Left kidney (tissue), 8 donors: ENCODE measurements at places on chromosomes 16 and 17.

- no peak for DNase-seq
Measured at GRCh38 chr16:81189100-81189664, 49.3 kb upstream of the BCO1 start.

GRCh38 chr16:50688867-50689266 lies 4.5 kb upstream of the NOD2 start:
- DNase-seq = no peak

DNA sequence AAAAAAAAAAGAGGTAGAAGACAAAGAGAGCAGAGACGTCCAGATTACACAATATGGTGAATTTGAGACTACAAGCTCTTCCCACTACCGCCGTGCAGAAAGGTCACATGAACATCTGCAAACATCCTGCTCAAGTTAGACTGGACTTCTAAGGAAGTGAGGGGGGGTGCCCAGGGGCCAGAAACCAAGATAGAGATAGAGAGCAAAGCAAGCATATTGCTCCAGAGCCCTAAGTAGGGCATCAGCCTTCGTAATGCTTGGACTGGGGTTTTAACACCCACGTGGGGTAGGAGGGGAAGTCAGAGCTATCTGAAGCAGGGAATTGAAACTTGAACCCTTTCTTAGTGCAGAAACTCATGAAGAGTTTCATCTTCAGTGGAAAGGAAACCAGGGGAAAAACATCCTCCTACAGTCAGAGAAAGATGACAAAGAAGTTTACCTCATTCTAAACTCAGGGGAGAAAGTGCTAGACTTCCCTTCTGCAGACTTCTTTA lies 8.7 kb downstream of the CLEC19A start:
- DNase-seq = no peak

- DNase-seq = no peak
Measured at GRCh38 chr17:5819921-5820685, 235.8 kb upstream of the NLRP1 start.

DNA sequence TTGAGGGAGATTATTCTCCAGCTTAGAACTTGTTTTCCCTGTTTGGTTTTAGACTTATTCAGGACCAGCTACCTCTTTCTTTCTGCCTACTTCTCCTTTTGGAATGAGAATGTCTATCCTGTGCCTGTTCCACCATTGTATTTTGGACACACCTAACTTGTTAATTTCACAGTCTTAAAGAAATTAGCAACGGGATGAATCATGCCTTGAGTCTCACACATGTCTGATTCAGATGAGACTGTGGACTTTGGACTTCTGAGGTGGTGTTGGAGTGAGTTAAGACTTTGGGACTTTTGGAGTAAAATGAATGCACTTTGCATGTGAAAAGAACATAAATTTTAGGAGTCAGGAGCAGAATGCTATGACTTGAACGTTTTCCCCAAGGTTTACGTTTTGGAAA lies 581.4 kb downstream of the CDH11 start:
- DNase-seq = no peak

DNA sequence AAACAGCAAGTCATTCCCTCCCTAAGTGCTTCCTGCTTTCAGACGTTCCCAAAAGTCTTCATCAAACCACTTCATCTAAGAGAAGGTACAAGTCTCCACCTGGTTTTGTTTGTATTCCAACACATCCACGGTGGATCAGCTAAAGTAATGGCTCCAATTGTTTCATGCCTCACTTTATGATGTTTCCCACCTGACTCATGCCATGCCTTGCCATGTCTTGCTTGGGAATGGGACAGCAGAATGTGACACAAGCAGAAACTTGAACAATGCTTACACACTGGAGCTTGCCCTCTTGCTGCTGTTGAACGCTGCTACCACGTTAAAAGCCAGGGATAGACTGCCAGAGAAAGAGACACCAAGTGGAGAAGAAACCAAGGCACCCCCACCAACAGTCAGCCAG lies 43.8 kb downstream of the MYH10 start:
- DNase-seq = no peak

DNA sequence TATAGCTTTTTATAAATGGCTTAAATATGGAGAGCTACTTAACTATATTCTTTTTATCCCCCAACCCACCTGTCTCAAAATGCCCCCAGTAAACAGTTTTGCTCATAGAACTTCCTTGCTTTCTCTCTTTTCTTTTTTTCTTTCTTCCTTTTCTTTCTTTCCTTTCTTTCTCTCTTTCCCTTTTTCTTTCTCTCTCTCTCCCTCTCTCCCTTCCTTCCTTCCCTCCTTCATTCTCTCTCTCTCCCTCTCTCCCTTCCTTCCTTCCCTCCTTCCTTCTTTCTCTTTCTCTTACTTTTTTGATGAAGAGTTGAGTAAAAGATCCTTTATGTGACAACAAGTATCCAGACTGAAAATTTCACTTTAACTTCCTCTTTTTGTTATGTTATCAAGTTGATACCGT lies 48.2 kb downstream of the KCNJ2 start:
- no peak for DNase-seq

DNA sequence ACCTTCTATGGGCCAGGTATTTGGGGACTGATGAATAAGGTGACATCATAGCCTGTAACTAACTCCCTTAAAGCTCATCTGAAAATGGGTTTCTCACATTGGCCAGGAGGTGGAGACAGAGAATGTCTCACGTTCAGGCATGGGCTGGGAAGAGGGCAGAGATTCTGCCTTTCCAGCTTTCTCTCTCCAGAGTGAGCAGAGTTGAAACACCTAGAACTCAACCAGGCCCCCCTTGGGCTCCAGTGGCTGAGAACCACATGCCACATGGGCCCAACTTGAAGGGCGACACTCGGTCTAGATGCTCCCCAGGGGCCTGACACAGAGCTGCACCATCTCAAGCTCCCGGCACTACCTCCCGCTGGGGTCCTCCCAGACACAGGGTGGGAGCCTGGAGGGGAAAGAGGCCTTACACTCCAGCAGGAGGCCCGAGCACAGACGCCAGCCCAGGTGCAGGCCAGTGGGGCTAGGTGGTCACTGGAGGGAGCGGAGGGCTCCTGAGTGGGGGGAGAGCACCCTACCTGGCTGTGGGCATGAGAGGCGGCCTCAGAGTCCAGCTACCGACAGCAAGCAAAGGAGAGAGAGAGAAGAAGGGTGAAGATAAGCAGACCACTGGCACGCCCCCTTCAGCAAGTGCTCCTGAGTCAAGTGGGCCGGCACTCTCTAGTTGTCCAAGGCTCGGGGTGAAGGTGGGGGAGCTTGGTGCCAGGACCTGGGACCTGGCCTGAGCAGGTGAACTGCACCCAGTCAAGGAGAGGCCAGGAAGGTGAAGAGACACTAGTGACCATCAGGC lies 55.9 kb downstream of the MYO18A start:
- peak; percentile 76 for DNase-seq

DNA sequence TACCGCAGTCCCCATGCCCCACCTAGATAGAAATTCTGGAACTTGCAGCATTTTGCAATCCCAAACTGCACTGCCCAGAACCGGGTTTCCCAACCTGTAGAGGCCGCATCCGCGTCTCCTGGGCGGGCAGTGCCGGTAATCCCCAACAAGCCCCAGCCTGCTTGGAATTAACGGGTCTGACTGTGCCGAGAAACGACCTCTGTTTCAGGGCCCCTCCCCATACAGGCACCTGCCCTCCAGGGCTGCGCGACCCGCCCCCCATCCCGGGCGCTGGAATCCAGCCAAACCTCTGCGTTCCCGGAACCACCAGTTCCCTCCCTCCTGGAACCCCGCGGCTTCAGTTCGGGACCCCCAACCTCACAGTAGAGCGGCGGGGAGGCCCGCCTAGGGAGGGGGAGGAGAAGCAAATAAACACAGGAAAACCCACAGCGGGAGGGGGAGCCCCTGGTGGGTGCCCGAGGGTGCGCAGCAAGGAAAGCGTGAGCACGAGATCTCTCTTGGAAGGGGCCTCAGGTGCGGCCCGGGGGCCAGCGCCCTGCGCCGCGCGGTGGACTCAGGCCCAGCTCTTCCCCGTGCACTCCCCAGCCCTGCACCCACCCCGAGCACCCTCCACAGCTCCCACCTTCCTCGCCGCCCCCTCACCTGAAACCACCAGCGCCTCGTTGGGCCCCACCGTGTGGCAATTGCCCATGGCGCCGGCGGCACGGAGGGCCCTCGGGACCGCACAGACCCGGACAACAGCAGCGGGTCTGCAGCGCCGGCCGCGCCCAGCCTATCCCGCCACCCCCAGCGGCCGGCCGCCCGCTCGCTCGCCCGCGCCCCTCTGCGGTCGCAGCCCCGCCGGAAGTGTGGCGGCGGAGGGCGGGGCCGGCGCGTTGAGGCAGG lies at the start of gene FLOT2:
TSS of gene FLOT2 (minus strand) at position 850 of the 885 bp plus-strand sequence. CDS start at position 691, 159 bp downstream.
- peak; percentile 60 for DNase-seq
